Activated naive CD4-positive, alpha-beta T cell treated with anti-CD3 and anti-CD28 coated beads, Interleukin-2, amount 50 U/mL, for 16 hours (primary cell): ENCODE measurements at places on chromosomes 12 and 14.

GRCh38 chr12:83629931-83630330, 943.2 kb downstream of the TMTC2 start:
- no peak for DNase-seq

DNA sequence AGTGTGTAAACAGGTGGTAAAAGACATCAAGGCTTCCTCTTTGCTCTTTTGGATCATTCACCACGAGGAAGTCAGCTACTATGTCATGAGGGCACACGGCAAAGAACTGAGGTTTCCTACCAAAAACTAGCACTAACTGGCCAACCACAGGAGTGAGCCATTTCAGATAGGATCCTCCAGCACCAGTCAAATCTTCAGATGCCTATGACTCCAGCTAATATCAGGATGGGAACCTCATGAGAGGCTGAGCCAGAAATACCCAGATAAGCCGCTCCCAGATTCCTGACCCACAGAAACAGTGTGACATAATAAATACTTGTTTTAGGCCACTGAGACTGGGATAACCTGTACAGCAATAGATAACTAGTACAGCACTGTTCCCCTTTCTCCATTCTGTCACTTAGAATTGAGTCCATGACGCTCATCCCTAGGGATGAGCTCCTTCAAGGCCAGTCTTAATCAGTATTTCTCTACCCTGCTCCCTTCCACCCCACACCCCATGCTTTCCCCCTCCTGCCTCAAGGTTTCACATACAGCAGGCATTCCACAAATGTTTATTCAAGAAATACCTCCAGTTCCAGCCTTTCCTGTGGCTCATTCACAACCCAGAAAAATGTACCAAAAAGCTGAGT, 68.4 kb downstream of the PPM1H start:
- DNase-seq, result no peak

DNA sequence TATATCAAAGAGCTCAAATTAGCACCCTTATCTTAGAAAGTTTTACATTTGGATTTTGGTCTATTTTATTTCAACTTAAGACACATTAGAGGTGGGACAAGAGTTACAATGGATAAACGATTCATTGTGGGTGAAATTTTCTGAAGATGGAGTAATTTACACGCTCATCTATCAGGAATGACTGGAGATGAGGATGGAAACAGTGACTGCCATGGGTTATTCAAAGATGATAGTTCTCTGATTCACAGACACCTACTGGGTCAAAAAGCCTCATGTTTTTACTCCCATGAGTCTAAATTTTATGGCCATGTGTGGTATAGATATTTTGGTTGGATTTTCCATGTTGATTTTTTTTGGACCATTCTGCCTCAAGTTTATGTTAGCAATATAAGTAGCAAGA, 22.1 kb downstream of the SAMD4A start:
- no peak for DNase-seq

DNA sequence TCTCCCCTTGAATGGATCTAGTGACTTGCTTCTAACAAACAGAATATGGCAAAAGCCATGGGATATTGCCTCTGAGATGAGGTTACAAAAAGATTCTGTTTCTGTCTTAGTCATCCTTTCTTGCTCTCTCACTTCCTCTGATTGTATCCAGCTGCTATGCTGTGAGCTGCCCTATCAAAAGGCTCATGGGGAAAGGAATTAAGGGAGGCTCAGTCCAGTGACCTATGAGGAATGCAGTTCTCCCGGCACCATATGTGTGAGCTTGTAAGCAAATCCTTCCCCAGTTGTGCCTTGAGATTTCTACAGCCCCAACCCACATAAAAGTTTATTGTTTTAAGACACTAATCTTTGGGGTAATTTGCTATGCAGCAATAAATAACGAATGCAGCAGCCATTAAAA, 183.1 kb downstream of the KLHL28 start:
- DNase-seq, result no peak

- DNase-seq, result no peak
Measured at GRCh38 chr12:124852911-124853427, 10.7 kb downstream of the SCARB1 start.

DNA sequence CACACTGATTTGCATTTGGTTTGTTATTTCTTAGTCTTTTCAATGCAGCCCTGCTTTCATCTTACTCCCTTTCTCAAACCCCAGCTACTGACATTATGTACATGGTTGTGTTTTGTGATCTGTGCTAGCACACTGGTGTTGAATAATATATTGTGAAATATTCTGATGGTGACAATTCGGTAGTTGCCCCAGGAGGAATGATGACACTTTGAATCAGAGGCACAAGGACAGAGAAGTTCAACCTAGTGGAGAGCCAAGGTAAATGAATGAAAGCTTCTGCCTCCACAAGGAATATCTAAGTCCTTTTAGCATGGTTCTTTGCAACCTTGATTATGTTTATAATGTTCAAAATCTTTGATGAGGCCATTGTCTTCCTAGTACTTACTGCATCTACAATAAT, 159.9 kb downstream of the PDE3A start:
- no peak for DNase-seq

DNA sequence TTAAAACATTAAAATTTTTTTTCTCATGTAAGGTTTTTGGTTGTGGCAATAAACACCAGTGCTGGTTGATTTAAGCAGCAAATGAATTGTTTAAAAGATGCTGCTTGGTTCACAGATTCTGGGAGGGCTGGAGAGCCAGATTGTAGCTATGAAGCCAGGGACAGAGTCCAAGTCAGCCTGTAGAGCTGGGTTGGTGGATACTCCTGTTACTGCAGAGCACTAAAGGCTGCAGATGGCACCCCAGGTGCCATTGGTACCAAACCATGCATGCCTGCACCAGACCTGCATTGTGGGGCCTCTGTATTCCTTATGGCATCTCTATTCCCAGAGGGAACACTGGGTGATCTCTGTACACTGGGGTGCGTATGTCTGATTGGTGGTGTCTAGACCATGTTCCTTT, 113.3 kb downstream of the SNAPC1 start:
- DNase-seq, result no peak

GRCh38 chr14:104758981-104759969, 6.3 kb downstream of the SIVA1 start:
- no peak for DNase-seq

DNA sequence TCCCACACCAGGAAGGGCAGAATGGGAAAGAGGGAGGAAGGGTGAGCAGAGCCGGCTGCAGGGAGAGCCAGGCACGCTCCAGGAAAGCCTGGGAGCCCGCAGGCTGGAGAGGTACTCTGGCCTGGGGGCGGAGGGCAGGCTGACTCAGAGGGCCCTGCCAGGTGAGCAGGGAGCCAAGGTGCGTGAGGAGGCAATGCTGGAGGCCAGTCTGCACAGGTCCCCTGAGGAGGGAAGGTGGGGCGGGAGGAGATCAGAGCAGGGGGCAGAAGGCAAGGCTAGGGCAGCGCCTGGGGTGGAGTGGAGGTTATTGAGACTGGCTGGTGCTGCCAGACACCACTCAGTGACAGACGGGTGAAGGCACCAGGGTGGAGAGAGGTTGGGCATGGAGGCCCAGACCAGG, 385.0 kb downstream of the BCL11B start:
- no peak for DNase-seq

DNA sequence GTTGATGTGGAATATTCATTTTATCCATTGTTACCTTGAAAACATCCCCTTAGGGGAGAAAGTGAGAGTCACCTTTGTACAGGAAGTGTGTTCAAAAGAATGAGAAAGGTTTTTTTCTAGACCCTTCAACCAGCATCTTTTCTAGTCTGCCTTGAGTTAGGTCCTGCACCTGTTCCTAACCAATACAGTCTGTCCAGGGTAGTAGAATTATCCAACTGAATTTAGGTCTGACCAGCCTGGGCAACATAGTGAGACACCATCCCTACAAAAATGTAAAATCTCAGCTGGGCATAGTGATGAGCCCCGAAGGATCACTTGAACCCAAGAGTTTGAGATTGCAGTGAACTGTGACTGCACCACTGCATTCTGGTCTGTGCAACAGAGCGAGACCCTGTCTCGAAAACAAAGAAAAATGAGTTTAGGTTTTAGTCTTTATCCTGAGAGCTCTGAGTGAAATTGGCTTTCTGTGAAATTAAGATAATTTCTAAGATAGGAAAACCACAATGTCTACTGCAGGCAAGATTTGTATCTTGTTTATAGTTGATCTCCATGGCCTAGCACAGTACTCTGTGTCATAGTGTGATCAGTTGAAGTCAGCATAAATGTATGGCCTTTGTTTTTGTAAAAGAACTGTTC, 25.2 kb downstream of the ARHGAP5 start:
- no peak for DNase-seq

- no peak for DNase-seq
Measured at GRCh38 chr12:103665971-103666370, 78.9 kb downstream of the STAB2 start.

DNA sequence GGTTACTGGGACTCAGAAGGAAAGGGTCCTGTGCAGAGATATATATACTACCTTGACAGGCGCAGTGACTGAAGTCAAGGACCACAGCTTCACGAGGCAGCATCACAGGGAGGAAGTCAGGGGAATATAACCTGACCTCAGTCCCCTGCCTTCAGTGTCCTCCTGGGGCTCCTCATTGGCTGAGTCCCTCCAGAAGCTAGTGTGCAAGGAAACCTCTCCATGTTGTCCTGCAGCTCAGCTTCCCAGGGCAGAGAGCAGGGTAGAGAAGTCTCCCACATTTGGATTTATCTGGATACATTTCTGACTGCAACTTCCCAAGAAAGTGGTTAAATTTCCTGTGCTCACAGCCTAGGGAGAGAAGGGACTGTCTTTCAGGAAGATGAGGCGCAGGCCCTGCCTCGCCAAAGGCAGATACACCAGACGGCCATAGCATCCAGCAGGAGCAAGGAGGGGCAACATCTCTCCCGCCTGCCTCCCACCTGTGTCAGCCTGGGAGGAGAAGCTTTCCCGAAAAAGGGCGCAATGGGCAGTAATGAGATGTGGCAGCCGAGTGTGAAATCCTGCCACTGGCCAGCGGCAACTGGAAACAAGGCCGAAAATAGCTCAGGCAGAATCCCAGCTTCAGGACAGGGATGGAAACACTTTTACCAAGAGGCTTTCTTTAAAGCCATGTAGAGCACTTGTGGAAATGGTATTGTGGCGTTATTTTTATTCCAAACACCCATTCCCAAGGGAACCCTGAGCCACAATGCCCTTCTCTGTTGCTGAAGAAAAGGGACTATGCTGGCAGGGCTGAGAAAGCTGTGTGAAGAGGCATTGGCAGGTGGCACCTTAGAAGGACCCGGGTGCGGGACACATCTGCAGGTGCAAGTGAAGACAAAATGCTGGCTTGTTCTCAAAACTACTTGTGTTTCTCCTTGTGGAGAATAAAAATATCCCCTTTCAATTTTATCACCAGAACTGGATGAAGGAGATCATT, 54.9 kb upstream of the HIF1A start:
- DNase-seq, result no peak

DNA sequence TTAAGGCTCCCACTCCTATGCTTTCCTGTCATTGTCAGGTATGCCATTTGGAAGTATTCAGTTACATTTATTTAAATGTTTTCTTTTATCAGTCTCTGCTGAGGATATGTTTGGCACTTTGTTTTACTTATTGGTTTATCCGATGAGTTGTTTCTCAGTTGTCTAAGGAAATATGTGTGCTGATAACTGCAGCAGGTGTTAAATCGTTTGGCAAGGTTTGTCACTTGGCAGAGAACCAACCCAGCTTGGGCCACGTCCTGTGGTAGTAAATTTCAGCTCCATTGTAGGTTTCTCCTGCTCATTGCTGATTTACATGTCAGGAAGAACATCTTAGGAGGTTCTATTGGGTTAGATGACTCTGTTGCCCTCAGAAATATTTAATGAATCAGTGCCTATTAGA, 22.0 kb upstream of the MGST1 start:
- no peak for DNase-seq

- DNase-seq, result no peak
Measured at GRCh38 chr14:62462988-62463387, 582.3 kb downstream of the KCNH5 start.

GRCh38 chr12:101564912-101565311, 29.9 kb upstream of the MYBPC1 start:
- no peak for DNase-seq

GRCh38 chr12:105374303-105374702, 43.8 kb downstream of the C12orf75 start:
- DNase-seq, result no peak

DNA sequence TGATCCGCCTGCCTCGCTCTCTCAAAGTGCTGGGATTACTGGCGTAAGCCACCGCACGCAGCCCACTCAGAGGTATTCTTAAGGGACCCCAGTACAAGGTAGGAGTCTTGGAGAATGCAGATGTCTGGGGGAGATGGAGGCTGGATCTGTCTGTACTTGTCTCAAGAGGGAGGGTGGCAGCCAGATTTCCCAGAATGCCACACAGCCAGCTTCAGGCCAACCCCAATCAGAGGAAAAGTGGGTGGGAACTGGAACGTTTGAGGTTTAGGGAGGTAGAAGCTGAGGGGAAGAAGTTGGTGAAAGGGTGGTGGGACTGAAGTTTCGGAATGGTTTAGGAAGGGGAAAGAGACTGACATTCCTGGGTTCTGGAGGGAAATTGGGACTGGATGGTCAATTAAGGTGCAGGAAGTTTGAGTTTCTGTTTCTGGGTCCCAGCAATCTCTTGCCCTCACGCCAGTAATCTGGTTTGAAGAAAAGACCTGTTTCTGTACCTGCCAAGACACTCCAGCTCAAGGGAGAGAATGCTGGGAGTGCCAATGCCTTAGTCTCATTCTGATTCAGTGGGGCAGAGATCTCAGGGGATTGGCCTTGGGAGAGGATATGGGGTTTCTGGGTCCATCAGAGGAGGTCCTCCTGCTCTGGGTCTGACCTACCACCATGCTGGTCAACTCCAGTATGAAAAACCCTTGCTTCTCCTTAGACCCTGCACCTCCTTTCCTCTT, 8.1 kb upstream of the ZNF385A start:
- DNase-seq, result no peak

DNA sequence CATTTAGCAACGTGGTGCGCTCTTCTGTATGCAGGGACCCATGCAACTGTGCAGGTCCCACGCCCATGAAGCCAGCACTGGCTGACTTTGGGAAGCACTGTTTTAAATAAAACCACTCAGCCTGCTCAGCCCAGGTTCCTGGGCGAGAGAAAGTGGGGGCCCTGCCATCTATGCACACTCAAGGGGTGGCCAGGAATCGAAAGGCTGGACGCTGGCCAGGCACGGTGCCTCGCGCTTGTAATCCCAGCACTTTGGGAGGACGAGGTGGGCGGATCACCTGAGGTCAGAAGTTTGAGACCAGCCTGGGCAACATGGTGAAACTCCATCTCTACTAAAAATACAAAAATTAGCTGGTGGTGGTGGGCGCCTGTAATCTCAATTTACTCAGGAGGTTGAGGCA, 179.9 kb upstream of the TBX3 start:
- DNase-seq, result no peak

GRCh38 chr12:61758661-61759060, 501.5 kb upstream of the USP15 start:
- DNase-seq, result no peak

- no peak for DNase-seq
Measured at GRCh38 chr14:92466059-92466458, 47.5 kb upstream of the RIN3 start.

DNA sequence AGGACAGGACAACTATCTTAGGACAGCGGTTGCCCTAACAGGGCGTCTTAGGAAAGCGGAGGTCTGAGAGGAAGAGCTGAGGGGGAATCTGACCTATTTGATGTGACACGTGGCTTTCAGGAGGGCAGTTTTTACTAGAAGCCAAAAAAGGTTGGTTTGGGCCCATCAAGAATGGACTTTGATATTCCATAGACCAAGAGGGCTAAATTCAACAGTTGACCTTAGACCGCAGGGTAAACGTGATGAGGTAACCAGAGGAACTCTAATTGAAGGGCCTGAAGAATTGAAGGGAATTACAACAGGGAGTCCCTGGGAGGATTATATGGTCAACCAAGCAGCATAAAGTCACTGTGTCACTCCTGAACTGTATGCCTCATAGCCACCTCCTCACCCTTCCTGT, 11.5 kb downstream of the C1S start:
- no peak for DNase-seq
